ENCODE measurements at places on chromosomes 3 and 15.

- DNase-seq: no peak
Observed at GRCh38 chr15:48400086-48400485, 68.9 kb downstream of the DUT start.

GRCh38 chr15:99416191-99417188, 149.3 kb upstream of the MEF2A start:
- DNase-seq: no peak

GRCh38 chr3:69413551-69414207, 27.8 kb upstream of the FRMD4B start:
- DNase-seq: no peak

DNA sequence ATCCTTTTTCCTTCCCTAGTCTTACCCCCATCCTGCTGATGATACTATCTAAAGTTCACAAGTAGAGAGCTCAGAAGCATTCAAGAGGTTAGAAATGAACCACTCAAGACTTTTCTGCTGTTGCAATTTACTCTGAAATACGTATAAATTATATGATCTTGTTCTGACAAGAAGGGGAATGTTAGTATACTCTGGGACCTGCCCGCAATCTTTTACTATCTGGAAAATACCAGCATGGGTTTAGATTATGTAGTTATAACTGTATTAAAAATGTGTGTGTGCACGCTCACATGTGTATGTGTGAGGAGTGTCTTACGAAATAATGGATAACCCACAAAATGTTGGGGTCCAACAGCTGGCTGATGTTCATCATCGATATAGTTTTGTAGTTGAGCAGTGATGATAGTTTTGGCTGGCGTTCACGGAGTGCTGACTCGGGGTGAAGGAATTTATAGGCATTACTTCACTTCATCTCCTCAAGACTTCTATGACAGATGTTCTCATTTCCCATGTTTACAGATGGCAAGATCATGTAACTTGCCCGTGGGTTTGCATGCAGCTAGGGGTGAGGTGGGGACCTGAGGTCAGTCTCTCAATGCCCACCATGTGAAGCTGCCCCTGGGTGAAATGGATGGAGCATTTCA, 297.5 kb upstream of the LYSMD4 start:
- DNase-seq: no peak

DNA sequence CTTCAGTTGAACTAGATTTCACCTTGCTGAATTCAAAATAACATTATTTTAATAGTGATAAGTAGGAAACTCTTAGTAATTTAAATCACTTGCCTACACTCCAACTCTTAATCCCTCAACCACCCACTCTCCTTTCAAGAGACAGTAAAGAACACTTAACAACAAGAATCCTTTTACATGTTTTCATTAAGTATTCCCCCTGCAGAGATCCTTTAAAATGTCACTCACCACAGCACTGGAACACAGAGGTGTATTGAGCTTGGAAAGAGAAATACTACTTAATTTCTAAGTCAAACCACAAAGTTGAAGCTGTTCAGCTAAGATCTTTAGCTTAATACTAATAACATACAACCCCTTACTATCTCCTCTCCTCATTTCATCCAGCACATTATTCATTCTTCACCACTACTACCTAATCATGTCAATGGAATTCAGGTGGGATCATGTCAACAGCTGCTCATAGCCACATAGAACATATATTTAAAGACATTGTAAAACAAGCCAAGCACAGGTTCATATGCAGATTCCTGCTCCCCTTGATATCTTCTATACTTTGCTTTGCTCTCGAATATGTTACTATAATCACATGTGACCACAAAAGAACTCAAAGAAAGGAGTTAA, 40.5 kb downstream of the IMPG2 start:
- DNase-seq: no peak

GRCh38 chr3:104521606-104522336, 844.9 kb upstream of the ALCAM start:
- DNase-seq: no peak

- no peak for DNase-seq
Observed at GRCh38 chr15:36951731-36952247, 148.6 kb downstream of the MEIS2 start.

GRCh38 chr3:67083277-67083676, 85.2 kb downstream of the KBTBD8 start:
- no peak for DNase-seq

DNA sequence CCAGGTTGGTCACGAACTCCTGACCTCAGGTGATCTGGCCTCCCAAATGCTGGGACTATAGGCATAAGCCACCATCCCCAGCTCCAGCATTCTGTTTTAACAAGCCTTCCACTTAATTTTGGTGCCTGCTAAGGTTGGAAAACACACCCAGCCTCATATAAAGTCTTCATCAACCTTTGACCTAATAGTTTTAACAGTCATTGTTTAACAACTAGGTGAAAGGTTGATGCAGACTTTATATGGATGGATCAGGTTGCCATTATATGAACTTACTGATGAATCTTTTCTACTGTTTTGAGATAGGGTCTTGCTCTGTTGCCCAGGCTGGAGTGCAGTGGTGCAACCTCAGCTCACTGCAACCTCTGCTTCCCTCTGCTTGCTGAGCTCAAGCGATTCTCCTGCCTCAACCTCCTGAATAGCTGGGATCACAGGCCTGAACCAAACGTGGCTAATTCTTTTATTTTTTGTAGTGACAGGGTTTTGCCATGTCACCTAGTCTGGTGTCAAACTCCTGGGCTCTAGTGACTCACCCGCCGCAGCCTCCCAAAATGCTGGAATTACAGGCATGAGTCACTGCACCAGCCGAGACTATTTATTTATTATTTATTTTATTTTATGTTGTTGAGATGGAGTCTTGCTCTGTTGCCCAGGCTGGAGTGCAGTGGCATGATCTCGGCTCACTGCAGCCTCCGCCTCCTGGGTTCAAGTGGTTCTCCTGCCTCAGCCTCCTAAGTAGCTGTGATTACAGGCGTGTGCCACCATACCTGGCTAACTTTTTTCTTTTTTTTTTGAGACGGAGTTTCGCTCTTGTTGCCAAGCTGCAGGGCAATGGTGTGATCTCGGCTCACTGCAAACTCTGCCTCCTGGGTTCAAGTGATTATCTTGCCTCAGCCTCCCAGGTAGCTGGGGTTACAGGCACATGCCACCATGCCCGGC, 3.1 kb upstream of the RPAP1 start:
- DNase-seq: no peak

DNA sequence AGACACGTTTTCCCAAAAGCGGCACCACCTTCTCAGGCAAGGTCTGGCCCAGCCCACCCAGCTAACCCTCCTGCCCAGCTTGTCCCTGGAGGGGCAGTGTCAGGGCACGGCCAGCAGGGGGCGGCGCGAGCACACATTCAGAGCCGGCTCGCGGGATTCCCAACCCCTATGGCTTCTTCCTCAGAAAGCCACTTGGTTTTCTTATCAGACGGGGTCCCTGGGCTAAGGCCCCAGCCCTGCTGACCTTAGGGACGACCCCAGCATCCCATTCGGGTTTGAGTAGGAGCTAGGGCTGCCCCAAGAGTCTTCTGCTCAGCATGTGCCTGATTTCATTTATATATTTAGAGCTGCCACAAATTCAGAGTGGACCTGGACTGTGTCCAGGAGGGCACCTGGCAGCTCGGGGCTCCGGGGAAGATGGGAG, 14.5 kb downstream of the RLBP1 start:
- peak; percentile 63 for DNase-seq

DNA sequence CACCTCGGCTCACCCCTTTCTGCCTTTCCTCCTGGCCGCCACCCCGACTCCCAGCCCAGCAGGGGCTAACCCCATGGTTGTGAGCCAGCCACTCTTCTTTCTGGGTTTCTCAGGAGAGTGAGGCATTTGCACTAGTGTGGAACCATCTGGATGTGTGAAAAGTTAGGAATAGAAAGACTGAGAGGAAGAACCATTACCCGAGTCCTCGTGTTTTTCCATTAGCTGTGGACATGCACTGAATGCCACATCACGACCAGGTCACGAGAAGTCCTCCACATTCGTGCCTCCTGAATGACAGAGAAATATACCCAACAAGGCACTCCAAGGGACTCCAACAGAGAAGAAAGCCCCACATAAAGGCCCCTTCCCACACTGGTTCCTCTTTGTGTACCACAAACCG, 18.0 kb upstream of the RAD18 start:
- DNase-seq: no peak

DNA sequence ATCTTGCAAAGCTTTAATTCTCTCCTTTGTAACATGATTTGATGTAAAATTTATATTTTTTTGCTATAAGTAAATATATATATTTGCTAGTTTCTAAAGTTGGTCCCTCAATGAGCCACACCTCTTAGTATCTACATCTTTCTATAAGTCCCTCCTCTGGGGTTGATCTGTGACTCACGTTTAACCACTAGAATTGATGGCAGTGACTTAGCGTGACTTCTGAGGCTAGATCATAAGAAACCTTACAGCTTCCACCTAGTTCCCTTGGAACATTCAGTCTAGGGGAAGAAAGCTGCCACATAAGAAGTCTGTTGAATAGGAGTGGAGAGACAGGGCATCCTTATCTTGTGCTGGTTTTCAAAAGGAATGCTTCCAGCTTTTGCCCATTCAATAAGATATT, 56.6 kb upstream of the TNIK start:
- no peak for DNase-seq

DNA sequence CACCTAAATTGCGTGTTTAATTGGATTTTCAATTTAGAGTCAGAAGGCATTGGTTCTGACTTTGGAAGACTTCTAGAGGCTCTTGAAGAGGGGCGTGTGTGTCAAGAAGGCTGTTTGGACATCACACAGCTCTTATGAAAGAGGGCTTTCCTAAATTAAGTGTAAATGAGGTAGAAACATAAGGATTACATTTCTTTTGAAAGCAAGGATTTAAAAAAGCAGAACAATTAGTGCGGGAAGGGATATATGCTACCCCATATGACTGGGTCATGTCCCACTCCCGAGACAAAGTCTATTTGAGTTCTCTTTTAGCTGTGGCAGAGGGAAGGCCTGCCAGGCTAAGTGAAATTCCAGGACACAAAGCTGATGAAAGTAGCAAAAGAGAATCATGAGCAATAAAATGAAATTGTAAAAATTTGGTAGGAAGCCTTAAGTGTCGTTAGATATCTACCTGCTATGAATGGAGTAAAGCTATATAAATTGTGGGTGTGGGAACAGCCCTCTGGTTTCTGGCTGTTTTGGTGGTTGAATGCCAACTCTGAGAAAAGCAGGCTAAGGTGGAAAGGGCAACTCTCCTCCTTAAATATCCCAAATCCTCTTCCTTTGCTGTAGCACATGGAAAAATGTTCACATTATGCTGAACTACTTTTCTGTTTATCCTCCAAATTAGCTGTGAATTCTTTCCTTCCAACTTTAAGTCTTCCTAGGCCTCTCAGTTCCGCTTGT, 100.6 kb upstream of the TSC22D2 start:
- DNase-seq: no peak

DNA sequence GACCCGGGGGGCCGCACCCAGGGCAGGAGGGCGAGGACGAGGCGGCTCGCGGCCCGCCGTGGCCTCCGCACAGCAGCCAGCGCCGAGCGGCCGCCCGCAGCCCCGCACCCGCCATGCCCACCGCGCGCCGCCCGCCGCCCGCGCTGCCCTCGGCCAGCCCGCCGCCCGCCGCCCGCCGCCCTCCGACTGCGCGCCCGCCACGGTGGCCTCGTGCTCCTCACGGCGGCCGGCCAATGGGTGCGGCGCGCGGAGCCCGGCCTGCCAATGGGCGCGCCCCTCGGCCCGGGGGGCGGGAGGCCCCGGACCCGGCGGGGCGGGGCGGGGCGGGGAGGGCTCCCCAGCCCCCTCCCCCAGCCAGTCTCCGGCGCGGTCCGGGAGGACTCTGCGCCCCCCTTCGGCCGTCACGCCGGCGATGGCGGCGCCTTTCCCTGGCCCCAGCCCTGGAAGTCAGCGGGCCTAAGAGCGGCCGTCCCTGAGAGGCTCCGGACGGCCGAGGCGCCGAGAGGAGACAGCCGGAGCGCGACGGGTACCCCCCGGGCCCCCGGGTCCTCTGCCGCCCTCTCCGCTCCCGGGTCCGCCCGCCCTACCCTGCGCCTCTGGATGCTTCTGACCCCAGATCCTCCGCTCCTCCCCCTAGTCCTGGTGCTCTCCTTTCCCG, at the start of gene NT5DC2:
Gene NT5DC2 (minus strand): TSS at position 235 of the 658 bp plus-strand sequence. CDS start 120 bp downstream, at position 115.
- peak; percentile 44 for DNase-seq

DNA sequence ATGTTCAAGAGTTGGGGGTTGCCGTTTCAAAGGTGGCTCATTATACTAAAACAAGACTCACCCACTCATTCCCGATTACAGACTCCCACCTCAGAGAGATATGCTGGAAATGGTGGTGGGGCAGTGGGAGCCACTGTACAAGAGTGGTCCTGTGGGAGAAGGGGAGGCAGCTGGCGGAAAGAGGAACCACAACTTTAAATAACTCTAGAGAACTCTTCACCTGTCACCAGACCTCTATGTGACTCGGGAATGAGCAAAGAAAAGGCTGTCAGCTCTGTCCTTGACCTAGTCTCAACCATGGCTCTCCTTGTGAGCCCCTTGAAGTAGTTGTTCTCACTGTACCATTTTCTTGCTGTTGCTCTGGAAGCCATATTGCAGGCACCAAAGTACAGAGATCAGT, 293.8 kb downstream of the CHST2 start:
- DNase-seq: no peak

- no peak for DNase-seq
Observed at GRCh38 chr3:141385406-141386125, 17.3 kb downstream of the ZBTB38 start.

GRCh38 chr3:78999139-78999538, 768.7 kb downstream of the ROBO1 start:
- no peak for DNase-seq

- DNase-seq: no peak
Observed at GRCh38 chr15:52178765-52179164, 12.4 kb downstream of the GNB5 start.

GRCh38 chr15:49813625-49814024, 192.8 kb downstream of the DTWD1 start:
- no peak for DNase-seq

GRCh38 chr3:152192050-152192449, 76.7 kb upstream of the MBNL1 start:
- DNase-seq: no peak

- no peak for DNase-seq
Observed at GRCh38 chr3:131892331-131892730, 142.5 kb downstream of the CPNE4 start.

DNA sequence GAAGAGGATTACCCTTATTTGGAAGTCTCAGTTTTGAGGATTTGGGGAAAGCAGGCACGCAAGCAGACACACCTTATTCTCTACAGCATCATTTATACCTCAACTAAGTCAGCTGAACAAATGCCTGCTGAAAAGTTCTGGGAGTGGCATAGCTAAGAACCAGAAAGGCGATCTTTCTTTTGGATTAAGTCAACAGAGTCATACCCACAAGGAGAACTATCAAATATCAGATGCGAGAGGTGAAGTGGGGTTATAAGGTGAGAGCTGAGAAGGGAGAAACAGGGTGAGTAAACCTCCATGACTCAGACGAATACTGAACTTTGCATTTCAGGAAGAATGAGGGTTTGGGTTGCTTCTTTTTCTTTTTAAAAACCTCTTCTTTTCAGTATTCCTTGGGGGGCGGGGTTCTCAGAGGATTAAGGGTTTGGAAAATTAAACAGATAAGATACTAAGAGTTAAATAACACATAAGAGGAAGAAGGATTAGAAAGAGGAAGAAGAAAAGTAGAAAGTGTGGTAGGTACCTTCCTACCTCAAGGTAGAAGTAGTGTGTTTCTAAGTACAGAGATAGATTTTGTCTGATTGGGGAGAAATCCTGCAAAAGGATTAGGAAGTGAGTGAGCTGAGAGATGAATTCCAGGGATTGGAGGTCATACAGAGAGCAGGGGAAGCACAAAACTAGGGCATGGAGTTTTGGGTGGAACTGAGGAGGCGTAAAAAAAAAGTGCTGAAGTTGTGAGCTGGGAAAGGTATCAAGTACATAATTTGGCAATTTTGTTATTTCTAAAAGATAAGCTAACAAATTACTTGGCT, 41.3 kb upstream of the ICE2 start:
- no peak for DNase-seq

GRCh38 chr3:32855350-32855953, 37.7 kb downstream of the TRIM71 start:
- no peak for DNase-seq
